Mesangial cell (primary cell): ENCODE measurements at places on chromosomes 6 and 20. TPM values are rescaled to one million over a fixed set of nuclear protein-coding genes. Genes with fewer than 3 reads are reported as not detected.

ELMO2 gene
- 25.9 and 35.7 TPM in 2 replicates for total RNA-seq

THBD gene
- total RNA-seq: 9.5 and 9.9 TPM in 2 replicates

OR2B6 gene
- total RNA-seq: not detected in 2 replicates

HLA-DQB2 gene
- 0.16 TPM in 1 of 2 replicates, not detected in the other for total RNA-seq

RAET1L gene
- total RNA-seq: 0.25 and 0.65 TPM in 2 replicates

IL20RA gene
- total RNA-seq: 1.1 and 1.8 TPM in 2 replicates

MATN4 gene
- total RNA-seq: not detected in 2 replicates

CTCFL gene
- total RNA-seq: under 0.01 TPM in 1 of 2 replicates, not detected in the other
